ENCODE measurements at places on chromosomes 2 and 18.

GRCh38 chr2:205700331-205701132 lies 18.2 kb downstream of the NRP2 start:
- DNase-seq = no peak

DNA sequence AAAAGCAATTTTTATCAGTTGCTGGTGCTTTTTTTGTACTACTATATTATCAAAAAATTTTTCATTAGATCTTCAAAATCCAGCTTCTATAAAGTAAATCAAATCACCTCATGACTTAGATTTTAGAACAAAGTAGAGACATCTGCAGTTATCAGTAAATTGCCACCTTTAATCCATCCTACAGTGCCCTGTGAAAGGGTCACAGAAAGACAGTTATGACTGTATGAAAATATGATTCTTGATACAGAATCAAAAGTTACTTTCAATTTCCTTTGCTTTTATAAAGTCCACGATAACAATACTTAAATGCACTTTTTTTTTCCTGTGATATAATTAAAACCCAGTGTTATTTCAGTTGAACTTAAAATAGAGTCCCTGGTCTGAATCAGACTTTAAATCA lies 61.4 kb downstream of the PRPF40A start:
- DNase-seq = no peak

DNA sequence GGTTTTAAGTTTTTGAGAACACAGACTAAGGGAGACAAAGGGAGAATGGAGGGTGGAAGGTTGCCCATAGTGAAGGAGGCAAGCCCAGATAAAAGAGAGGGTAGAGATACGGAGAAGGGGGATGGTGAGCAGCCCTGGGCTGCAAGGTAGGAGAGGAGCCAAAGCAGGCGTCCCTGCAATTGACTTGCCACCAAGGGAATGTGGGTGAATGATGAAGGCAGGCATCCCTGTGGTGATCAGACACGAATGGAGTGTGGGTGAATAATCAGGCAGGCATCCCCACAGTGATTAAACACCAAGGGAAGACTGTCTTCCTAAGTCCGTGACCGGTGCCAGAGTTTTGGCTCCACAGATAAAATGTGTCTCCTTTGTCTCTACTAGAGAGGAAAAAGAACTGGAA lies 16.5 kb upstream of the ALPK2 start:
- DNase-seq = no peak

DNA sequence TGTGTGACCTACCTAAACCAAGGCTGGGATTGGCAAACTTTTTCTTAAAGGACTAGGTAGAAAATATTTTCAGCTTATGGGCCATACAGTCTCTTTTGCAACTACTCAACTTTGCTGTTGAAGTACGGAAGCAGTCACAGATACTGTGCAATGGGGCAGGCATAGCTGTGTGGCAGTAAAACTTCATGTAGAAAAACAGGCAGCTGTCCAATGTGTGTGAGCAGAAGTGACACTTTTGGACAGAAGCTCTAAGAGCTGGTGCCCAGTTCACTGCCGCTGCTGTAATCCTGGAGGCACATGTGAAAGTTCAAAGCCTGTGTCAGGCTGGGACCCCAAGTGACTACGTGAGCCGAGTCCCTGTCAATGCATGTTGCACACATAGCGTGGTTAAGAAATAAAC lies 46.7 kb downstream of the MAPK4 start:
- DNase-seq = no peak

DNA sequence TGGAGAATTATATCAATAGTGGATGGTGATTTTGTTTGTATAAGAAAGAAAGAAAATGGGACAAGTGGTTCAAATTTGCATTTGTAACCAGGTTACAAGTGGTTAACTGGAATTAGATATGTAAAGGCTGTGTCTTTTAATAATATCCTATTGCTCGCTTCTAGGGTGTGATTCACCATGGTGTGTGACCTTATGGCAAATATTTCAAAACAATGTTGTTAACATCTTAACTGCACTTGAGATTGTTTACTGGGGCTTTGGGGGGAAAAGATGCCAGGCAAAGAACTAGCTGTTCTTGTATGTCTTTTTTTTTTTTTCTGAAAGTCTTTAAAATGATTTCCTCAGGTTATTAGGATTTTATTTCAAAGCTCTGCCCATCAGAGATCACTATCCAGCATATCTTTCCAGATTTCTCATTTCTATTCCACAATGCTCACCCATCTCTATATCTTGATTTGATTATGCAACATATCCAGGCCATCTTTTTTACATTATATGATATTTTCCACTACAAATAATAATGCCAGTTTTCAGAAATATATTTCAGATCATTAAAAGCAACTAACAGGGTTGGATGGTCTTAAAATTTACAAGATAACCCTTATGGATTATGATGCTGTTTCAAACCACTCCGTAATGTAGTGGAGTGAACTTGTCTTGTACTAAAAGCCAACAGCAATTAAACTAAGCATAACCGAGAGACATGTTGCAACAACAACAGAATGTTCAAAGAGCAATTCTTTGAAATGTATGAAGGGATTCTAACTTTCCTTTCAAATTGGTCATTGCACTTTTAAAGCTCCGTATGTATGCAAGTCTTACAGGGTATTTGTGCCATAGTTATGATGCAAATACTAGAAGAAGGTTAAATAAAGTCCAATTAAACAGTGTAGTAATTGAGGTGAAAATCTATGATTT lies 341.5 kb upstream of the ETAA1 start:
- no peak for DNase-seq

DNA sequence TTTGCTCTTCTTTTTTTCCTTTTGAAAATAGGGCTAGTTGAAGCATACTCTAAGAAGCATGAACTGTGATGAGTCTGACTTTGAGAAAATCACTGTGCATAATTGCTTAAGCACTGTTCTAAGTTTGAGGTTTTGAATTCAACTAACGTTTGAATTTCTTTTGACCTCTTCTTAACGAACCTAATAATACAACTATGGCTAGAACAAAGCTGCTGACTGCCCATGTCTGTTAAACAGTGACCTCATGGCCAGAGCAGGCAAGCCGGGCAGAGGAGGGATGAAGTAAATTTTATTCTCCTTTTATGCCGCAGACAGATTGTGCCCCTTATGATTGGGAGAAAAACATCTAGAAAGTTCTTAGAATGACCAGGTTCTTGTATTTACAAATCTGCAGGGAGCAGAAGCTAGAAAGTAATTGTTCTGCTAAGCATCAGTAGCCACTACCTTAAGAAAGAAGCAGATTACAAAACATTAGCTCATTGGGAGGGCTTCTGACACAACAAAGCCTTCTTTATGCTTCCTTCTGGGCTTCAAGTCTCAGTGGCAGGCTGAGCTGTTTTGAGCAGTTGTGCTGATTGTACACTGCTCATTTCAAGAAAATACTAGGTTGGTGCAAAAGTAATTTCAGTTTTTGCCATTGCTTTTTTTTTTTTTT lies 97.8 kb upstream of the RASGRP3 start:
- no peak for DNase-seq

DNA sequence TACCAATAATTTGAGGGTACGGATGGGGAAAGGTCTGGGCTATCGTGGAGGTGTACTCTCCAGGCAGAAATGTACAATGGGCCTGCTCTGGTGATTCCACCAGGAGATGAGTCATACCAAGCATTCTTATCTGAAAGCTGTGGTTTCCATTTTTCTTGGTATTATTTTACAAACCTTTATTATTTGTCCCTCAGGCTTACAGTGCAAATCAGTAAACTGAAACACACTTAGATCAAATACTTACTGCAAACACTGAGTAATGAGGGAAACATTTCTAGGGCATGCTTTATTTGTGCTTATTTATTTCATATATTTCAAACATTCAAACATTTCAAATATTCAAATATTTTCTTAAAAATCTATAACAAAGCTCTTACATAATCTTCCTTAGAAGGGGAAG lies 319.8 kb downstream of the RND3 start:
- no peak for DNase-seq

- no peak for DNase-seq
Observed at GRCh38 chr2:211371465-211371864, 815.1 kb downstream of the CPS1 start.

DNA sequence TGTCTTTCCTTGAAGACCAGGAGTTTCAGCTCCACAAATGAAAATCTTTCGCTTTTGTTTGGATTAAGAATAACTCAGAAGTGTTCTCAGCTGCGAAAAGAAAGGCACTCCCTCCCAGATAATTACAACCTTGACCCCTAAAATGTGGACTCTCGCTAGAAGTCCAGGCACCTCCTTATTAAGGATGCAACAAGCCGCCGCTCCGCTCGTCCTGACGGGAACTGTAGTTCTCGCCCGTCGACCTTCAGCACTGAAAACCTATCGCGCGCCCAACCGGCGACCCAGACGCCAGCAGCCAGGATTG lies 559 bp downstream of the IMMT start:
- no peak for DNase-seq

DNA sequence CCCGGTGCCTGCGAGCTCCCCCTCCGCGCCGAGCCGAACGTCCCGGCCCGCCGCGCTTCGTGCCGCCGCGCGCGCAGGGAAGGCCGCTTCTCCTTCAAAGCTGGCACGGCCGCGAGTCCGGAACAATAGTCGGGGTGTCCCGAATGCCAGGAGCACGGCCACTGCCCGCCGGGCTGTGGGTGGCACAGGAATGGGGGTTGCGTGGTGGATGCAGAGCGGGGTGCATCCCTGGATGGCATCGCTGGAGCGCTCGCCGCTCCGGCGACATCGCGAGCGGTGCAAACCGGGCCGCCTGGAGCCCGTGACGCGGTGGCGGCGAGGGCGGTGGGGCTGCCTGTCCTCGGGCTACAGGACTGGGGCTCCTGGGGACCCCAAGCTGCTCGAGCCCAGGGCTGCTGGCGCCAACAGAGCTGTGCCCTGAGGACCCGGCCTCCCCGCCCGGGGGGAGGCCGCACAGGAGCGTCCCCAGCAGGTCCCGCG lies 1.1 kb upstream of the SATB2 start:
- no peak for DNase-seq

DNA sequence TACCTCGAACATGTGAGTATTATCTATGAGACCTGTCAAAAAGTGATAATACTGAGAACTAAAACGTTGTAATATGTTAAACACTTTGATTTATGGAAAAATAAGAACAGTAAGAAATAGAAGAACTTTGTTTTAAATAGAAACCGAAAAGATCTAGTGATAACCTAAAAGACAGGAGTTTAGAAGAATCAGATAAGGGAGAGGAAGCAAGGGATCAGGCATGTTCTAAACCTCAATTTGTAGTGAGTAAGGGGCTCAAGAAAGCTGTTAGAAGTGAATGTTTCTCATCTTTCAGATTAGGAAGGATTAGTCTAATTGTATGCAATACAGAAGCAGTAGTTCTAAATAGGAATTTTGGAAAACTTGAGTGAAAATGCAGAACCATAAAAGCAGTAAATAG lies 168.7 kb upstream of the MYO3B start:
- no peak for DNase-seq

DNA sequence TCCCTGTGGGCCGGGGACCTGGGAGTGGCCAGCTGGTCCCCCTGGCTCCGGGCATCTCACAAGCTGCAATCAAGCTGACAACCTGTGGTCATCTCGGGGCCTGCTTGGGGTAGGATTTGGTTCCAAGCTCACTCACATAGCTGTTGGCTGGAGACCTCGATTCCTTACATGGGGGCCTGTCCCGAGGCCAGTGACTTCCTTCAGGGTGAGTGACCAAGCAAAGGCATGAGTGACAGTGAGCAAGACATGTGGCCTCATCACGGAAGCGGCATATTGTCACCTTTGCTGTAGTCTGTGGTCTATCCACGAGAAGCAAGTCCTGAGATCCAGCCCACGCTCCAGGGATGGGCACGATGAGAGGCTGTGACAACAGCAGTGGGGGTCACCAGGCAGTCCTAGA lies 131.4 kb upstream of the ID2 start:
- DNase-seq = no peak

GRCh38 chr18:64402636-64403035 lies 253.7 kb upstream of the LINC00305 start:
- DNase-seq = no peak

- DNase-seq = no peak
Observed at GRCh38 chr2:72950558-72951255, 33.4 kb downstream of the EMX1 start.

- no peak for DNase-seq
Observed at GRCh38 chr2:239971115-239971514, 54.0 kb downstream of the NDUFA10 start.

GRCh38 chr2:121228521-121228920 lies 56.5 kb downstream of the TFCP2L1 start:
- DNase-seq = no peak

DNA sequence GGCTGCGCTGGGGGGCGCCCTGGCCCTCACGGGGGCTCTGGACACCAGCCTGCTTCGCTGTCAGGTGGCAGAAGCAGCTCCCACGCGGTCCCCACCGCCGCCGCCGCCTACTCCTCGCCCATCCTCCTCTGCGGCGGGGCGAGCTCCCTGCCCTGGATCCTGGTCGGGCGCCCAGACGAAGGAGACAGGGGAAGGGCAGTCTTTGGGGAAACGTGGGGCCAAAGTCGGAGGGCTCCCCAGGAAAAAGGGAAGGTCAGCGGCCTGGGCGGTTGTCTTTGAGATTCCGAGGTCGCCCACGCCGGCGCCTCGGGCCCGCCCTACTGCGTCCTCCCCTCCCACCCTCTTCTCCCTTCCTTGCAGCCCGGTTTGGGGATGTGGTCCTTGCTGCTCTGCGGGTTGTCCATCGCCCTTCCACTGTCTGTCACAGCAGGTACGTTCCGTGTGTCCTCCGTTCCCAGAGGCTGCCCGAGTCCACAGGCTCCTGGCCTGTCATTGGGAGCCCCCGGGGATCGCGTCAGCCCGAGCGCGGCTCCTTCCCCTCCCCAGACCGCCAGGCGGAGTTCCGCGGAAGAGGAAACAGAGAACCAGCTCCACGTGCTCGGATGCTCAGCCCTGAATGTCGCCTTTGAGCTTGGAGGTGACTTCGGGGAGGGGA lies 800 bp downstream of the IL1RL2 start:
- DNase-seq = no peak

DNA sequence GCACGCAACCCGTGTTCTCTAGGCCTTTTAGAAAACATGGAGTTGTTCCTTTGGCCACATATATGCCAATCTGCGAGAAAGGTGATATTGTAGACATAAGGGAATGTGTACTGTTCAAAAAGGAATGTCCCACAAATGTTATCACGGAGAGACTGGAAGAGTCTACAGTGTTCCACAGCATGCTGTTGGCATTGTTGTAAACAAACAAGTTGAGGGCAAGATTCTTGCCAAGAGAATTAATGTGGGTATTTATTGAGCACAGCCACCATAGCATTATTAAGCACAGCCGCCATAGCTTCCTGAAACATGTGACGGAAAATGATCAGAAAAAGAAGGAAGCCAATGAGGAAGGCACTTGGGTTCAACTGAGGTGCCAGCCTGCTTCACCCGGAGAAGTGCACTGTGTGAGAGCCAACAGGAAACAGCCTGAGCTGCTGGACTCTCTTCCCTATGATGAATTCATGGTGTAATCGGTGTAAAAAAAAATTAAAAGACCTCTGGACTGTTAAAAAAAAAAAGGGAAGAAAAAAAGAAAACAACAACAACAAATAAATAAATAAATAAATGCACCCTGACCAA lies 29.0 kb upstream of the REL start:
- DNase-seq = no peak

- no peak for DNase-seq
Observed at GRCh38 chr18:74689251-74689650, 91.6 kb downstream of the ZNF407 start.

DNA sequence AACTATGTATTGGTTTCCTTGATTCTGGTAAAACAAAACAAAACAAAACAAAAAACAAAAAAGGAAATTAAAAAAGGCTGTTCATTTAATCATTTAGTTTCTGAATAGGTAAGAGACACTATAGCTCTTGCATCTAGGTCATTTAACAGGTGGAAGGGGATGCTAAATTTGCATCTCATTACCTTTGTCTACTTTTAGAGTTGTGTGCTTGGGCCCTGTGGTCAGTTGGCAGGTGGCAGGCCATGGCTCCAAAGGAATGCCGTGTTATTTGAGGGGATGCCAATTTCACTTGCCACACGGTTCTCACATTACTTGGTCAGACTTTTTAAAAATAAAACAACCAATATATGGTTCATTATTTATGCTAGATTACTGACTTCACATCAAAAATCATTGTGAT lies 9.2 kb downstream of the GALNT13 start:
- no peak for DNase-seq
